ENCODE measurements at places on chromosomes 16 and 17.

DNA sequence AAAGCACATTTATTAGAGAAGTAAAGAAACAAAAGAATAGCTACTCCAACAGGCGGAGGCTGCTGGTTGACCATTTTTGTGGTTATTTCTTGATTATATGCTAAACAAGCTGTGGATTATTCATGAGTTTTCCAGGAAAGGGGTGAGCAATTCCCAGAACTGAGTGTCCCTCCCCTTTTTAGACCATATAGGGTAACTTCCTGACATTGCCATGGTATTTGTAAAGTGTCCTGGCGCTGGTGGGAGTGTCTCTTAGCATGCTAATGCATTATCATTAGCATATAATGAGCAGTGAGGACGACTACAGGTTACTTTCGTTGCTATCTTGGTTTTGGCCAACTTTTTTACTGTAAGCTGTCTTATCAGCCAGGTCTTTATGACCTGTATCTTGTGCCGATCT lies 12.2 kb upstream of the HS3ST4 start:
- no peak for DNase-seq

DNA sequence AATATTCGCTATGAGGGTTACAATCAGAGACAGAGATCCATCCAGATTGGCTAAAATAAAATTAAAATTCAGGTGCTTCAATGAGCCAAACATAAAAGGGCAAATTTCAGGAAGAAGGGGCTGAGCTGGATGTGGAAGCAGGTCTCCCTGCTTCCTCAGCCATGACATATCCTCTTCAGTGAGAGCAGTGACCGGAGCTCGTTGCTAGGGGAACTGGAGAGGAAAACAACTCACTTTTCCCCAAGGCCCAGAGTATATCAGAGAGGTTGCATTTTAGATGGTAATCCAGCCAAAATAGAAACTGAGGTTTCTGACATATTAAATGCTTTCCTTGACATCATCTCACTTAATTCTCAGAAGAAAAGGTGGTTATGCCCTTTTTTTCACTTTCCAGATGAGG lies 503.5 kb downstream of the HS3ST4 start:
- no peak for DNase-seq

GRCh38 chr16:65312795-65313194 lies 190.9 kb upstream of the CDH11 start:
- peak; percentile 85 for DNase-seq

- DNase-seq: no peak
Observed at GRCh38 chr17:54770836-54771235, 129.8 kb upstream of the TOM1L1 start.

GRCh38 chr16:29962344-29962994 lies 590 bp downstream of the TMEM219 start:
- DNase-seq: peak; percentile 45

- DNase-seq: no peak
Observed at GRCh38 chr17:70786081-70786480, 616.7 kb downstream of the KCNJ2 start.

DNA sequence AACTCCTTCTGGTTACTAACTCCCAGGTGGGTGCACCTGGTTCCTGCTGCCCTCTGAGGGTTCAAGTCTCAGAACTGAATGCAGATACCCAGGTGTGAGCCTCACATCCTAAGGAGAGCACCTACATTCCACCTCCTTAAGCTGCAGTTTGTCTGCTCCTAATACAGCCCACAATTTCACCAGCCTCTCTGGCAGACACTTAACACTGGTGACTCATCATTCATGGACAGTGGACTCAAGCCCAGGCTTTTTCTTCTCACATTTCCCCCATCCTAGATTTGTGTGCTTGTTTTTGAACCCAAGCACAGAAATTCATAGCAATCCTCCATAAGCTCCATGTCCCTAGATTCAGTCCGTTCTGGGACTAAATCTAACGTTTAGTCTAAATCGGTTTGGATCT lies 7.0 kb upstream of the MAF start:
- peak; percentile 41 for DNase-seq

DNA sequence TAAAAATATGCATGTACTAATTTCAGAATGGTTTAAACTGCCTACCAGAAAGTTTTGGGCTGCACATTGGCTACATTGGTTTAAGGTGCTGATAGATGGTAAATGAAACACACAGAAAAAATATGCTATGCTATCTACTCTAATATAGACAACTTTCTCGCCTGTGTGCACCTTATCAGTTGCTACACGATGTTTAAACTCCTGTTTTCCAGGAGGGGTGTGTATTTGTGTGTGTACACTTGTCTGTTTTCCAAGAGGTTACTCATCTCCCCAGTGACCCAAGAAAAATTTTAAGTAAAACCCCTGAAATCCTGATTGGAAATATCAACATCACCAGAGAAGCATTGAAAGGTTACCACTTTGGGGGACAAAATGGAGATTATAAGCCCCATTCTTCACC lies 21.6 kb upstream of the PSMC5 start:
- DNase-seq: no peak

DNA sequence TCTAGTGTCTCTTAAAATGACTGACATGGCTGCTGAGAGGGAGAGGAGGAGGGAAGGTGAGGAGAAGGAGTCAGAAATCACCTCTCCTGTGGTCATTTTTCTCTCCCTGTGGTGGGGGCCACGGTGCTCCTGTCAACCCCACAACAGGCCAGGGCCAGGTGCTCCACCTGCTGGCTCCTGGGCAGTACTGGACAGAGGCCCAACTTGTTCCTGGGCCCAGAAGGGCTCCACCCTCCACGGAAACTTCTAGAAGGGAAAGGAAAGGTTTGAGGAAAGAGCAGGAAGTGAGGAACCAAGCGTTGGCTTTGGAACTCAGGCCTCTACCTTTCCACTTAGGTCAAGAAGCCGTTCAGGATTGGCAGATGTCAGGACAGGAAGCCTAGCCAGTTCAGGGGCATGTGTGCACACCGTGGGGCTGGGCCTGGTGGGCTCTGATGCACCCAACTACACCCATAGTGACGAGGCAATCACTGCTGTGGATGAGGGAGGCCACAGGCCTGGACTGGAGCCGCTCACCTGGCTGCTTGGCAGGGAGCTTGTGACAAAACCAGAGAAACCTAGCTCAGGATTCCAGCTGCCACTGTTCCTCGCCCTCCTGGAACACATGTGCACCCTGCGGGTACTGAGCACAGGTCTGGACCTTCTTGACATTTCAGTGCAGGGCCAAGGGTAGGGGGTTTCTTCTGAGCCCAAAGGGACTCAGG lies 36.1 kb downstream of the WNT3 start:
- DNase-seq: no peak

- DNase-seq: no peak
Observed at GRCh38 chr17:42833767-42834422, 698 bp downstream of the PSME3 start.

- DNase-seq: peak; percentile 76
Observed at GRCh38 chr17:29124135-29124924, 55.9 kb downstream of the MYO18A start.

- DNase-seq: peak; percentile 60
Observed at GRCh38 chr17:1736348-1737281, 6.1 kb upstream of the SERPINF2 start.

DNA sequence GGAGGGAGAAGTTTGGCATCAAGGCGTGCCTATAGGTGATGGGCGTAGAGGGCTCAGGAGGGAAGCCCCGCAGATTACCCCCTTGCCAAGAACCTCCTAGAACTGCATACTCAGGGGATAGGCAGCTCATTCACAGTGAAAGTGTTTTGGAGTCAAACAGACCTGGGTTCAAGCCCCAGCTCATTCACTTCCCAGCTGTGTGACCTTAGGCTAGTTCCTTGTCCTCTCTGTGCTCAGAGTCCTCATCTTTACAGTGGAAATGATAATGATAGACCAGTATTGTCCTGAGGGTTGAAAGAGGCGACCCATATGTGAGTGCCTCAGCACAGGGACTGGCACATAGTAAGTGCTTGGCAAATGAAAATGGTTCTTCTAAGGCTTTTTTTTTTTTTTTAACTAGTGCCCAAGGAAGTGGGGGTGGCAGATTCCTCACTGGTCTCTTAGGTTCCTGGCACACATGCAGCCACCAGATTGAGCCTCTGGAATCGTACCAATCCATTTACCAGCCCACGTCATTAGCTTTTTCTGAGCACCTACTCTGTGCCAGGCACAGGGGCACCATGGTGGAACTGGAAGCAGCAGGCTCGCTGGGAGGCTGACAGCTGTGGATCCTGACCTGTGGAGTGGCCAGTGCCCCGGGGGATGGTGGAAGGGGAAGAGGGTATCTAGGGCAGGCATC lies 75.8 kb downstream of the SREBF1 start:
- no peak for DNase-seq

DNA sequence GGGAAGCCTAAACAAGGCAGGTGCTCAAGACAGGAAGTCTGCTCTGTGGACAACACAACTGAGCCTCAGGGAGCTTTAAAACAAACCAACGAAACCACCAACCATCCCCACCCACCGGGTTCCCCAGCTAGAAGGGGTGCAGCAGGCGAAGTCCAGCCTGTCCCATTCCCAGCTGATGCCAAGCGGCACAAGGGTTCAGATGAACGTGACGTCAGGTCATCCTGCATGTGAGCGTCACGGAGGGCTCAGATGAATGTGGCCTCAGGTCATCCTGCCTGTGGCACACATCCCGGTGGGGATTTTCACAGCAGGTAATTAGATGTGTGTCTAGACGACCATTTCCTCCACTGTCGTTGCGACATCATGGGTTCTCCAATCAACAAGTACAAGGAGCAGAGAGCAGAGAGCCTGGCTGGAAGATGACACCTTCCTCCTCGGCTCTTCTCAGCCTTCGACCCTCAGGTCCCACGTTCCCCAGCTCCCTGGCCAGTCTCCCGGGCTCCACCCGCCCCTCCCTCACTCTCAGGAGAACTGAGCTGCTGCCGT lies 246.5 kb downstream of the FOXL1 start:
- DNase-seq: no peak

DNA sequence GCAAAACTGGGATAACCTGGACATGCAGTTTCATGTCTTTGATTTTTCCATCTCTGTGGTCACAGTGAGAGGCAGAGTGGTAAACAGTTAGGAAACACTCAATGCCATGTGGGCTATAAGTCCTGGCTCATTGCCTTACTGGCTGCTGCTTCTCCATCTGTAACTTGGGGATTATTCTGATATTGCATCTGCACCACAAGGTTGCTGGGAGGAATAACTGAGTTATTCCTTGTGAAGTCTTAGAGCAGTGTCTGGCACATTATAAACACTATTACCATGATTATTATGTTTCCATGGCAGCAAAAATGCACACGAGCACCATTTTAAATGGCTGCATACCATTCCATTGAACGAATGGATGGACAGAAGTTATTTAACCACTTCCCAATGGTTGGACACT lies 111.7 kb upstream of the CDH5 start:
- peak; percentile 68 for DNase-seq

- DNase-seq: no peak
Observed at GRCh38 chr16:13911306-13911705, 8.6 kb upstream of the ERCC4 start.

DNA sequence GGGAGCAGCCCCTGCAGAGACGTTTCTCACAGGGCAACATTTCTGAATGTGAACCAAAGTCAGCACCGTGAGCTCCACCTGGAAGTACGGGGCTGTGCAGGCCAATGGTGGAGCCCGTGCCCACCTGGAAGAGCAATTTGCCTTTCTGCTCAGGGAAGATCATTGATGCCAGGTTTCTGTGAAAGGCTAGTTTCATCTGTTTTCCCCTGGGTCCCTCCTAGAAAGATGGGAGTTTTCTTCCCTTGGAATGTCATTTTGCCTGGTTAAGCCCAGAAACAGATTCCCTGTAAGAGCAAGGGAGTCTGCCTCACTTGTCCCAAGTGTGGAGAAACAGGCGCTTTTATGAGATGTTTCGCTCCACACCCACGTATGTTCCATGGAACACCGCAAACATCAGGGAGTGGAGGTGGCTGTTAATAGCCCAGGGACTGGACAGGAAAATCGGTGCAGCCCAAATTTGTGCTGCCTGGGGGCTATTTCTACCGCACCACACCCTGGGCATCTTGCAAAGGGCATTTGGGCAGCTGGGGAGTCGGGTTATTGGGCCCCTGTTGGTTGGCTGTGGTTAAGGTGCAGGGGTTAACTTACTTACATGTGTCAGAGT lies 2.6 kb downstream of the SLC6A4 start:
- DNase-seq: no peak

- DNase-seq: no peak
Observed at GRCh38 chr17:40093005-40093579, 7.3 kb downstream of the NR1D1 start.

DNA sequence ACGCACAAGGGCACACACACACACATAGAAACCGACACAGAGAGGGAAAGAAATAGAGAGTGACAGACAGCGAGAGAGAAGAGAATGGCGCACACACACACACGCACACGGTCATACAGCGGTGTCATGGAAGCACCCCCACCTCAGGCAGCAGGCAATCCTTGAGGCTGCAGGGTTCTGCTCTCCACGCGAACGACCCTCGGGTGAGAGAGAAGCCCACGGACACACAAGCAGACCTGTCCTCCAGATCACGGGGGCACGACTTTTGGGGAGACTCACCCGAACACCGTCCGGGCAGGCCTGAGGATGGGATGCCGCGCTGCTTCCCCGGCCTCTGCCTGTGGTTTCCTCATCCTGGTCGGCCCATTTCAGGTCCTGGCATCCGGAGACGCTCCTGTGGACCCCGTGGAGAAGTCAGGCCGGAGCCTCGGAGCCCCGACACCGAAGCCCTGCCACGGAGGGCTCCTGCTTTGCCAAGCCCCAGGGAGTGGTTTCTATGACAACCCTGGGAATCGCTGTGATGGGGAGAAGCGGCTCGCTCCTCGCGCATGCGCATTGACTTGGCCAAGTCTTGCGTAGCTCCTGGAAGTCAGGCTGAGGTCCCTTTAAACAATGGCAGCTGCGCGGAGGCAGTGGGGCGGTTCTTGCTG lies 118.2 kb upstream of the KCNJ18 start:
- peak; percentile 63 for DNase-seq

- no peak for DNase-seq
Observed at GRCh38 chr16:85424260-85425073, 188.7 kb upstream of the GSE1 start.

DNA sequence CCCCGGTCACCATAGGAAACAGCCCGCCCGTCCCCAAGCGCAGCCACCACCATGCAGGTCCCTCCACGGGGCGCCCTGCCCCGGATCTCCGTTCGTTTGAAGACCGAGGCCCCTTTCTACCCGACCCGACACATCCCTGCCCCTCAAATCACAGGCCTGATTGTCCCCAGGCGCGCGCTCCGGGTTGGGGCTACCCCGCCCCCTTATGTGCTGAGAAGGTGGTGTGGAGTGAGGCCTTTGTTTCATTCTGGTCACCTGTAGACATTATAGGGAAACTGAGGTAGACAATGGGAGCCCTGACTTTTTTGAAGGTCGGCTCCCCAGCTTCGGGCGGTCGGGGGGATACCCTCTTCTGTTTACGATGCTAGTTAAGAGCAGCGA lies 763 bp upstream of the ACTG1 start:
- peak; percentile 55 for DNase-seq

- no peak for DNase-seq
Observed at GRCh38 chr16:1746693-1747195, 24.6 kb downstream of the NME3 start.

DNA sequence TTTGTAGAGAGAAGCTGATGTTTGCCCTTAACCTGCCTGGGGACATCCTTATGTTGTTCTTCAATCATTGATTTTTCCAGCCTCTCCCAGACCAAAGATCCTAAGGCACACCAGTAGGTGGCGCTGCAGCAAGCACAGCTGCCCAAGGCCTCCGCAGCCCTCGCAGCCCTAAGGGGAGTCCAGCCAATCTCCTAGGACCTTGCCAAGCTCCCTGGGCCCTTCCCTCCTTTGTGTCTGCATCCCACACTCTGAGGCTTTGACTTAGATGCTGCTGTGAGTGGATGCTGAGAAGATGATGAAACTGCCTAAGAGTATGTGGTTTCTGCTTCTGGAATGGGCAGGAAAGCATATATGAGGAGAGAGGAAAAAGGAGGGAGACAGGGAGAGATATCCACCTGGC lies 47.1 kb downstream of the SPACA3 start:
- DNase-seq: peak; percentile 40

All from AG10803 (cell line).